ENCODE measurements at places on chromosomes 6 and 20. TPM values are rescaled to one million over a fixed set of nuclear protein-coding genes. Genes with fewer than 3 reads are reported as not detected.

Gene OR2H2
- total RNA-seq: not detected

Gene SPATS1
- not detected for total RNA-seq

Gene BTBD9
- 8.2 TPM for total RNA-seq

Gene EYS
- total RNA-seq: not detected

Gene SNRPB
- 466 TPM for total RNA-seq

Gene KCNQ2
- total RNA-seq: not detected

Gene NUP43
- 89.4 TPM for total RNA-seq

DNA sequence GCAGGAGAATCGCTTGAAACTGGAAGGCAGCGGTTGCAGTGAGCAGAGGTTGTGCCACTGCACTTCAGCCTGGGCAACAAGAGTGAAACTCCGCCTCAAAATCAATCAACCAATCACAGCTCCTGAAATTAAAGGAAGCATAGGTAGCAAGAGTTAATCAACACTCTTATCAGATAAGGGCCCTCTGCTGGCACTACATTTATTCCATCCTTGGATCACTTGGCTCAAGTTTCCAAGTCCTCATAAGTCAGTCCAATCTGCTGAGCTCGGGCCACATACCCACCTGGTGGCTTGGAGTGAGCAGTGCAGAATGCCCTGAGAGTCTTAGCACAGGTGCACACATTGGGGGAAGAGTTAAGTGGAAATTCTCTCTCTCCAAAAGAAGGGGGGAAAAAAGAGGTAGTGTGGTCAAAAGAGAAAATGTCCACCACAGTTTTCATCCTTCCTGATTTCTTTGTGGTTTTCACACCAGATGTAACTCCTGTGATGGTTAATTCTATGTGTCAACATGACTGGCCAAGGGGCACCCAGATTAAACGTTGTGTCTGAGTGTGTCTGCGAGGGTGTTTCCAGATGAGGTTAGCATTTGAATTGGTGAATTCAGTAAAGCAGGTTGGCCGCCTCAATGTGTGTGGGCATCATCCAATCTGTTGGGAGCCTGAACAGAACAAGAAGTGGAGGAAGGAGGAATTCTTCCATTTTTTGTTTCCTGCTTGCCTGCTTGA, 14.2 kb upstream of the FAM8A1 start:
- DNase-seq: peak; percentile 18

GRCh38 chr6:3296537-3296936, 37.8 kb downstream of the PSMG4 start:
- DNase-seq: no peak

- DNase-seq: no peak
These were observed 98.9 kb downstream of the PDSS2 start for GRCh38 chr6:107360476-107360875.

DNA sequence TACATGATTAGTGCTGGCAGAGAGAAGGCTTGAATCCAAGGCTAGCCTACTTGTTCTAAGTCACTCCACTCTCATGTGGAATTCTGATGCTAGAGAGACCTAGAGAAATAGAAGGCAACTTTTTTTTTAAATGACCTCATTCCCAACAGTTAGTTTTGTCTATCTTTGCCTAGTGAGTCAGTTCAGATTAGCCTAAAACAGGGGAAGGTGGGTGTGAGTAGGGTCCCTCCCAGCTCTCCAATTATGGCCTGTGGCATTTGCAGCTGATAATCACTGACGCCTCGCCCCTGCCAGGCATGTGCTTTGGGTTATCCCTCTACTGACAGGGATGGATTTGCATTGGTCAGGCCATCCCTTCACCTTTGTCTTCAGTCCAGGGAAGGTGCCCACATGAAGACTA, 13.6 kb downstream of the TXLNB start:
- DNase-seq: no peak

- DNase-seq: no peak
These were observed 255.8 kb downstream of the QKI start for GRCh38 chr6:163670336-163670735.

- no peak for DNase-seq
These were observed 146.6 kb upstream of the AKIRIN2 start for GRCh38 chr6:87848616-87849015.

DNA sequence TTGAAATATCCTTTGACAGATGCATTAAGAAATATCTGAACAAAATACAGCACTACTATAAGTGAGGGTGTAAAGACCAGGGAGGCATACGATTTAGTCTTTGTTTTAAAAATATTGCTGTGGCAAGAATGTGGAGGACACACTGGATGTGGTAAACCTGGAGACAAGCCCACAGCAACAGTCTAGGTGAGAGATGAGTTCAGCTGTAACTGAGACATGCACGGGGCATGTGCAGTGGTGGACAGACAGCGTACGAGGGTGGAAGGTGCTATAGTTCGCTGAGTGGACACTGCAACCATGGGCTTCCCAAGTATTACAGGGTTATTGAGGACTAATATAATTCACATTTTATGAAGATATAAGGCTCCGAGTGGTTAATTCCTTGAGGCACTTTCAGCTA, 1.8 kb downstream of the NANP start:
- DNase-seq: no peak

DNA sequence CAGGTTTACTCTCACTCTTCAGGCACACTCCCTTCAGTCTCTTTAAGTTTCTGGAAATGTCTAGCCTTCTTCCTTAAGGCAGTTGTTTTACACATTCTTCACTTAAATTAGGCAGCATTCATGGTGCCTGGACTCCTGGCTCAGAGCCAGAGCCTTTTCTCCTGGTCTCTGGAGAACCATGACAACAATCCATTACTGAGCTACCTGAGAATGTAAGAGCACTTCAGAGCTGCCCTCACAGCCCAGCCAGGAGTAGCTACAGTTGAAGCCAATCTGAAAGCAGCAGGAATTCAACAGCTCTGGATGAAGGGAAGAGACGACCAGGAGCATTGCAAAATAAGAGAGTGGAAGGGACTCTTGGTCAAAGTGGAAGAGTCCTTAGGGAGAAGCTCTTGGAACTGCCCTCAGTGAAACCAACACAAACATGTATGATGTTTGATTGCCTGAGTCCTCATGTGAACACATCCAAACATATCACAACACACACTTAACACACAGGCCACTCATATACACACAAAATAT, 416.8 kb upstream of the SPTLC3 start:
- DNase-seq: no peak

GRCh38 chr20:43323592-43323991, 133.9 kb upstream of the PTPRT start:
- no peak for DNase-seq

DNA sequence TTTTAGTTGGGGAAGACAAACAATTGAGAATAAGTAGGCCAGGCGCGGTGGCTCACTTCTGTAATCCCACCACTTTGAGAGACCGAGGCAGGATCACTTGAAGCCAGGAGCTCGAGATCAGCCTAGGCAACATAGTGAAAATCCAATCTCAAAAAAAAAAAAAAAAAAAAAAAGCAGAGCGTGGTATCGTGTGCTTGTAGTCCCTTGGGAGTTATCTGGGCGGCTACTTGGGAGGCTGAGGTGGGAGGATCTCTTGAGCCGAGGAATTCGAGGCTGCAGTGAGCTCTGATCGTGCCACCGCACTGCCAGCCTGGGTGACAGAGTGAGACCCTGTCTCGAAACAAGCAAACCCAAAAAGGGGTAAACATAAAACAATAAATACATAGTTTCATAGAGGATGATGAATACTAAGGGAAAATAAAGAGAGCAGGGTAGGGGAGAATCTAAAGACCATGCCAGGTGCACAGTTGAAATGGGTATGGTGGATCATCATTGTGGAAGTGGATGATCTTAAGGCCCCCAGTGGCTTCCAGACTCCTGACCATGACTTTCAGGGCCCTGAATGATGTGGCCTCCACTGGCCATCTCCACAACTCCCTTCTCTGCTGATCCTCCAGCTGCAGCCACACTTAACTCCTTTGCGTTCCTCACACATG, 947 bp downstream of the POFUT1 start:
- no peak for DNase-seq

- no peak for DNase-seq
These were observed 610 bp downstream of the PSORS1C1 start for GRCh38 chr6:31114970-31115849.

GRCh38 chr6:41100871-41101287, 28.1 kb downstream of the NFYA start:
- DNase-seq: no peak

- DNase-seq: no peak
These were observed 837 bp upstream of the MAD2L1BP start for GRCh38 chr6:43634702-43635303.

All from activated CD4-positive, alpha-beta T cell treated with anti-CD3 and anti-CD28 coated beads for 36 hours (primary cell).